Spleen (tissue), 13 donors: ENCODE measurements at places on chromosomes 3 and 15. TPM values are rescaled to one million over a fixed set of nuclear protein-coding genes. Genes with fewer than 3 reads are reported as not detected.

- no peak for DNase-seq
These were observed at the start of gene POU1F1 for GRCh38 chr3:87276484-87276883. TSS of gene POU1F1 (minus strand) at chr3:87276584. CDS start at chr3:87276462, 122 bp downstream.

- no peak for DNase-seq
These were observed 157.1 kb downstream of the RSRC1 start for GRCh38 chr3:158267015-158267414.

- DNase-seq, result no peak
These were observed 111.6 kb upstream of the SLC6A6 start for GRCh38 chr3:14290631-14291385.

GRCh38 chr3:184676927-184677326 is 34.9 kb downstream of the MAGEF1 start:
- no peak for DNase-seq

DNA sequence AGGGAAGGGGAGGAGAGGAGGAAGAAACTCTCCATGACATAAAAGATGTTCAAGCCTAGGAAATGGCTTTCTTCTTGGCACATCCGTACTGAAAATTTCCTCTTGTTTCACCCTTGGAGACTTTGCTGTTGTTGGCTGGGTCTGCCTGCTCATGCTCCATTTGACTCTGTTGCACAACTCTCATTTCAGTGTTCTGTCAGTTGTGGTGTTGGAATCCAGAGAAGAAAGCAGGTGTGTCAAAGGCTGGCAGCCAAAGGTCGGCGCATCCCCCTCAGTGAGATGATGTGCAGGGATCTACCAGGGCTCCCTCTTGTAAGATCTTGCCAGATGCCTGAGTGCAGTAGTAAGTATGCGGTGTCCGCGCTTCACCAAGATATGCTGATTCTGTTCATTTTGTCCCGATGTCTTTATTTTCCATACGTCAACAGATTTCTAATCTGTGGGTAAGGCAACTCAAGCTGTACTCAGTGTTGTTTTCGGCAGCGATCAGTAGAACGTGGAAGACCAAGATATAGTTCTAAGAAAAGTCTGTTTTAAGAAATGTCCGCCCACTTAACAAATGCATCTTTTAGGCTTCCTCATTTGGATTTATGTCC is 265.2 kb upstream of the GOLGA6L4 start:
- no peak for DNase-seq

- no peak for DNase-seq
These were observed 171.5 kb downstream of the NUP210 start for GRCh38 chr3:13248640-13249039.

GRCh38 chr15:32694222-32694983 is 23.4 kb upstream of the GREM1 start:
- DNase-seq, result no peak

DNA sequence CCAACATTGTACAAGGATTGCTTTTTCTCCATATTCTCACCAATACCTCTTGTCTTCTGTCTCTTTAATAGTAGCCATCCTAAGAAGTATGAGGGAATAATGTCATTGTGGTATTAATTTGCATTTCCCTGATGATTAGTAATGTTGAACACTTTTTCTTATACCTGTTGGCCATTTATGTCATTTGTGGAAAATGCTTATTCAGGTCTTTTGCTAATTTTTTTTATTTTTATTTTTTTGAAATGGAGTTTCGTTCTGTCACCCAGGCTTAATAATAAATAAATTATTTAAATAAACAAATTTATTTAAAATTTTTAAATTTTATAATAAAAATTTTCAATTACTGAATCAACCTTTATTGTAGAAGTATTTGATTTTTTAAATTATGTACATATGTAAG is 37.1 kb downstream of the REC114 start:
- no peak for DNase-seq

DNA sequence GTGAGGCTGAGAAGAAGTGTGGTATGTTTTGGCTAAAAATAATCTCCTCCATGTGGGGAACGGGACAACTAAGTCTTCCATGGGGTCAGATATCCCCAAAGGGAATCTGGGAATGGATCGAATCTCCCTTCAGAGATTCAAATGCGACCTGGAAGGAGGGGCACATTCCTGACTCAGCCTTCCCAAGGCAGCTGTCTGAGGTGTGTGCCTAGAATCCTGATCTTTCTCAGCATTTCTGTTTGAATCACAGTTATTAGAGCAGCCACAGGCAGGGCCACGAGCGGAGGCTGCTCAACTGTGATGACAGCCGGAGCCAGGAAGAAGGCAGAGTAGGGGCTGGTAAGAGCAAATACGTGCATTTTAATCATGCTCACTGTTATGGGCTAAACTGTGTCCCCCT is 135.1 kb downstream of the ADAMTS17 start:
- peak; percentile 7 for DNase-seq

DNA sequence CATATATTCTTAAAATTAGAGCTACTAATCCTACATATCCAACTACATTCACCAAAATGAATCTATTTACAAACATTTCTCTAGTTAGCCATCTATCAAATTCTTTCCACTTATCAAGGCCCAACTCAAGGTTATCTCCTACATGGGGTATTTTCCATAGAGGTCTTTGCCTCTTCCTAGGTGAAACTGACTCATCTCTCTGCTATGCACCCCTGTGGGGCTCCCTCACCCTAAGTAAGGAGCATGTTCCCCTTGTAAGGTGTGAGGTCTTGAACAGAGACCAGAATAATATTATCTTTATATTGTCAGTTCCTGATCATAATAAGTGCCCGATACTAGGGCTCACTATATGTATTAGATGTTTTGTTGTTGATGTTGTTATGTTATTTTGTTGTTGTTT is 74.6 kb upstream of the TSC22D2 start:
- DNase-seq, result no peak

DNA sequence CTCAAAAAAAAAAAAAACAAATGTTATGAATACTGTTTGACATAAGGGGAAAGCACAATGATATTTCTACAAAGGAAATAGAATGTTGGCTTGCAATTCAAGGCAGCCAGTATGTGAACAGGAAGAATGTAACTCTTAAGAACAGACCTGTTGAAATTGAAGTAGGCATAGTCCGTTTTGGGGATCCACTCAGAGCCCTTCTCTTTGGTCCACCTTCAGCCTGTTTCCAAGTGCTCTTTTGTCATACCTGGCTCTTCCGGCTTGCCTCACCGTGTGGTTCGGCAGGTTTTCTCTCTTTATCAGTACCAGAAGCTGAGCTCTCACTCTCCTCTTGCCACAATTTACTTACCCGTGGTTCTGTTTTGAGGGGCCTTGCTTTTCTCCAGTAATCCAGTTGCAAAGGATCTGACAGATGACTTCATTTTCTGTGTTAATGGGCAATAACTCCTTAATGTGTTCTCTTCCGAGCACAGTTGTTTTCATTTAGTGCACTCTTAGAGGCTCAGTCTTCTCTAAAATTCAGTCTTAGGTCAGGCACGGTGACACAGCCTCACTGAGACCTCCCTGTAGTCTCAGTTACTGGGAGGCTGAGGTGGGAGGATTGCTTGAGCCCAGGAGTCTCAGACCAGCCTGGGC is 6.7 kb downstream of the ABHD17C start:
- DNase-seq, result no peak

DNA sequence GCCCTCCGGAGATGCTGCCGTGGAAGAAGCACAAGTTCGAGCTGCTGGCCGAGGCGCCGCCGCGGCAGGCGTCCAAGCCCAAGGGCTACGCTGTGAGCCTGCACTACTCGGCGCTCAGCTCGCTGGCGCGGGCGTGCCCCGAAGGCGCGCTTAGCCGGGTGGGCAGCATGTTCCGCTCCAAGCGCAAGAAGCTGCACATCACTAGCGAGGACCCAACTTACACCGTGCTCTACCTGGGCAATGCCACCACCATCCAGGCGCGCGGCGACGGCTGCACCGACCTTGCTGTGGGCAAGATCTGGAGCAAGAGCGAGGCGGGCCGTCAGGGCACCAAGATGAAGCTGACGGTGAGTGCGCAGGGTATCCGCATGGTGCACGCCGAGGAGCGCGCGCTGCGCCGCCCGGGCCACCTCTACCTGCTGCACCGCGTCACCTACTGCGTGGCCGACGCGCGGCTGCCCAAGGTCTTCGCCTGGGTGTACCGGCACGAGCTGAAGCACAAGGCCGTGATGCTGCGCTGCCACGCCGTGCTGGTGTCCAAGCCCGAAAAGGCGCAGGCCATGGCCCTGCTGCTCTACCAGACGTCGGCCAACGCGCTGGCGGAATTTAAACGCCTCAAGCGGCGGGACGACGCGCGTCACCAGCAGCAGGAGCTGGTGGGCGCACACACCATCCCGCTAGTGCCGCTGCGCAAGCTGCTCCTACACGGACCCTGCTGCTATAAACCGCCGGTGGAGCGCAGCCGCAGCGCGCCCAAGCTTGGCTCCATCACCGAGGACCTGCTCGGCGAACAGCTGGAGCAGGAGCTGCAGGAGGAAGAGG is 1.3 kb downstream of the FAM43A start:
- DNase-seq, result peak; percentile 89

GRCh38 chr3:143182866-143183664 is 63.5 kb downstream of the CHST2 start:
- DNase-seq, result no peak

CAMKV gene
- polyA plus RNA-seq, result not detected

PPM1L gene
- 0.63 TPM for polyA plus RNA-seq

CAMK1 gene
- 29.8 TPM for polyA plus RNA-seq

CTXN2 gene
- polyA plus RNA-seq, result not detected

DAZL gene
- polyA plus RNA-seq, result 0.04 TPM

GOLGA6D gene
- not detected for polyA plus RNA-seq

UBAP1L gene
- polyA plus RNA-seq, result 8.4 TPM

PLA1A gene
- polyA plus RNA-seq, result 0.44 TPM

GPR27 gene
- 0.37 TPM for polyA plus RNA-seq
